ENCODE measurements at places on chromosomes 2 and 18.

GRCh38 chr2:33931164-33931563, 332.1 kb upstream of the FAM98A start:
- DNase-seq, result no peak

GRCh38 chr2:100250645-100251044, 71.7 kb downstream of the LONRF2 start:
- DNase-seq, result no peak

- no peak for DNase-seq
Measured at GRCh38 chr18:56580026-56580425, 58.4 kb downstream of the TXNL1 start.

DNA sequence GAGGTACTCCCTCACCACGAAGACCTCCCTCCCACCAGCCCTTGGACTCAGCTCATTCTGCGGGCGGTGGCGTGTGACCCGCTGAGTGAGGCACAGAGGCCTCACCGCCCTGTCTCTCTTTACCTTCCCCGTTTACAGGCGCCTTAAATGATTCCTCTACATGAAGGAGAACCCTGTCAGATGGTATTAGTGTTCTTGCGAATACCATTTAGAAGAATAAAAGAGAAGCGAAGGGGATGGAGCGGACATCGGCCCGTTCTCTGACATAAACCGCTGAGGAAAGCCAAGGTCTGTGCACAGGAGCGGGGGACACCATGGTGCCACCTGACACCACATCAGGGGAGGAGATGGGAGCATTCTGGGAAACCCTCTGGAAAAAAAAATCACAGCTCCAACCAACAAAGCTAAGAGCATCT, 179.8 kb downstream of the HDAC4 start:
- no peak for DNase-seq

DNA sequence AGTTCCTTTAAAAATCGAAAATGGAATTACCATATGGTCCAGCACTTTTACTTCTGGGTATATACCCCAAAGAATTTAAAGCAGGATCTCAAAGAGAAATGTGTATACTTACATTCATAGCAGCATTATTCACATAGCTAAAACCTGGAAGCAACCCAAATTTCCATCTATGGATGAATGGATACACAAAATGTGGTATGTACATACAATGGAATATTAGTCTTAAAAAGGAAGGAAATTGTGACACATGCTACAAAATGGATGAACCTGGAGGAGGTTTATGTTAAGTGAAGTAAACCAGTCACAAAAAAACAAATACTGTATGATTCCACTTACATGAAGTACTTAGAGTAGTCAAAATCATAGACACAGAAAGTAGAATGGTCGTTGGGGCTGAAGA, 147.9 kb upstream of the LTBP1 start:
- DNase-seq, result no peak

GRCh38 chr2:199784512-199784911, 66.5 kb downstream of the FTCDNL1 start:
- no peak for DNase-seq

DNA sequence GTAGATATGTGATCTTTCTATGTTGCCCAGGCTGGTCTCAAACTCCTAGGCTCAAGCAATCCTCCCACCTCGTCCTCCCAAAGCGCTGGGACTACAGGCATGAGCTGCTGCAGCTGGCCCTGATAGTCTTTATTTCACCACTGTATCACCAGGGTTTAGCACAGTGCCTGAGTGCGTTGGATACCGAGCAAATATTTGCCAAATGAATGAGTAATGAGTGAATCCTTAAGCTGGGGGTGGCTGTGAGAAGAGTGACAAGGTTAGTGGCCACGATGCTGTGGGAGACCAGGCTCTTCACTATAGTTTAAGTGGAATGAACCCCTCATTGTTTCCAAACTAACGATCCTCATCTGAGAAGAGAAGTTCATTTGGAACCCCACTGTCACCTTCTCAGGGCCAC, 60.8 kb upstream of the FAM136A start:
- no peak for DNase-seq

GRCh38 chr18:36650266-36650665, 178.5 kb downstream of the TPGS2 start:
- no peak for DNase-seq

GRCh38 chr2:148614014-148614321, 30.6 kb upstream of the EPC2 start:
- DNase-seq, result no peak

GRCh38 chr2:46988733-46989481, 73.3 kb upstream of the MCFD2 start:
- no peak for DNase-seq

- no peak for DNase-seq
Measured at GRCh38 chr2:161085149-161085548, 75.1 kb upstream of the TANK start.

DNA sequence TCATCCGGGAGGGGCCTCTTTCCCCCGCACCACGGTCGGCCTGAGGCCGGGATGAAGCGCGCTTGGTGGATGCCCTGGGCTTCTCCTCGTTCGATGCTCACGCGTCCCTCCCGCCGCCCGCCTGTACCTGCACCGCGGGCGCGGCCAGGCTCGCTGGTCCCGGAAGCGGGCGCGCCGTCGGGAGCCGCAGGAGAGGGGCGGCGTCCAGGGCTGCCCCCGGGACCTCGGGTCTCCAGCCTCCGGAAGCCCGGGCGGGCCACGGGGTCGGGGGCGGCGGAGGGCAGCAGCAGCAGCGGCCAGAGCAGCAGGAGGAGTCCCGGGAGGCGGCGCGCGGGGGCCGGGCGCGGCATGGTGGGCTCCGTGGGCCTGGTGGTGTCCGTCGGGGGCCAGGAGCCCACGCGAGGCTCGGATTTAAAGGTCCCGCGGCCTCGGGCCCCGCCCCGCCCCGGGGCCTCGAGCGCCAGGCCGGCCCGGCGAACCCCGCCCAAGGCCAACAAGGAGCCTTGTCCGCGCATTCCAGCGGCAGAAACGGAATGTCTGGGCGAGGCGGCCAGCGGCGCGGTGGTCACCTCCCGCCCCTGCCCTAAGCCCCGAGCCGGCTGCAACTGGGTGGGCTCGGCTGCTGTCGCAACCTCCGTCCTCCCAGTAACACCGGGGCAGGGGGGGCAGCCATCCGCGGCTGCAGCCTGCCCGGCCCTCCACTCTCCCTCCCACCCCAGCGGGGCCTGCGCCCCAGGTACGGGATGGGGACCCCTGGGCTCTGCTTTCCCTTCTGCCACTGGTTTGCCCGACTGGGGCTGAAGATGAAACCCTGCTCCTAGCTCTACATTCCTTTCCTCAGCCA, at the start of gene MATN3:
MATN3 (minus strand) TSS at position 387 of the 844 bp plus-strand sequence; CDS start at position 350, 37 bp downstream.
- DNase-seq, result no peak

GRCh38 chr18:35826477-35826876, 146.0 kb upstream of the RMP24 start:
- DNase-seq, result no peak

DNA sequence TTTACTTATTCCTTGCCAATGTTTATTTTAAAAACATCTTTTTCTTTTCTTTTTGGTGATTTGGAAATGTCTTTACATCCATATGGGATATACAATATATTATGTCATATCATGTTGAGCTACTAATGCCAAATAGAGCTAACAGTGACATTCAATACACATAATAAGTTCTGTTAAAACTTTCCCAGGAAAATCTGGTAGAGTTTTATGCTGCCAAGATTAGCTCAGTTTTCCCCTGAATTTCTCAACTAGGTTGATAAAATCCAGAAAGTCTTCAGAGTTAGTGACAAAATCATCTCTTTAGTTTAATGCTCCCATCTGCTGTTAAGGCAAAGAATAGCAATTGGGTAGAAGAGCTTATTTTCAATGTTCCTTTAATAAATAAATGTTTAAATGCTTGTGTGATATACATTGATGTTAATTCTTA, 9.9 kb downstream of the COL3A1 start:
- no peak for DNase-seq

GRCh38 chr2:219830353-219830738, 202.9 kb downstream of the SLC4A3 start:
- DNase-seq, result no peak

DNA sequence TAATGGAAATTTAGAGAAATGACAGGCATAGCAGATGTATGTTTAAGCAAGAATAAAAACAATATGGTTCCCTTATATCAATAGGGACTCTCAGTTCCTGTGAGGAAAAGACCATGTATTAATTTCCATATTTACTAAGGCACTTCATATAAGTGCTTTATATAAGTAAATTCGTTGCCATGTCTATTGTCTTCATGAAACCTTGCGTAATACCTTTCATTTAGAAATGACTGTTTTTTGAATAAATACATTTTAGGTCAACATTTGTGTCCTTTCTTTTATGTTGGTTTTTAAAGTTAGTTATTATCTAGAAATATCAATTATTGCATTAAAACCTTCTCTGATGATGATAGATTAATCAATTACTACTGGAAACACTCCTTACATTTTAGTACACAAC, 83.3 kb downstream of the KCNS3 start:
- DNase-seq, result no peak

DNA sequence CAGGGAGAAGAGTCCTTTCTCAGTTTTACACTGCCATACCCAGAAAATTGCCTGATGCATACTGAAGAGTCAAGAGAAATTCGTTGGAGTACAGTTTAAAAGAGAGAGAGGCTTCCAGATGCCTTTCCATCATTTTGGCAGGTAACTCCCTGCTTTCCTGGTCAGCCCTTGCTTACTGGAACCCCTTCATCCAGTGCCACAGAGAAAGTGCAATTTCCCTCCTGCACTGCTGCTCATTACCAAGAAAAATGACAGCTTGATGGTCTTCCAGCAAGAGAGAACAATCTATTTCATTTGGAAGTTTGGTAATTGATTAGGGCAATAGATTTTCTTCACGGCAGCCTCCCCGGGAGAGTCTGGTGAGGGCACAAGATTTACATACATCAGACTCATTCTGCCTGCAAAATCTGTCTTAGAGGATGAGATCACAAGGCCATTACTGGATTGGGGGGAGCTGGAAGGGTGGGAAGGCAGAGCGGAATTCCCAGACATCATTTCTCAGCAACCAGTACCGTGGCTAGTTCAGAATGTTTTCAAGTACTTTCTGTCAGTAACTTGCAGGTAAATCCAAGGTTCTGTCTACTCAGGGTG, 102.8 kb upstream of the SLC14A2 start:
- no peak for DNase-seq

GRCh38 chr18:31576670-31577069, 15.0 kb upstream of the TTR start:
- DNase-seq, result no peak

DNA sequence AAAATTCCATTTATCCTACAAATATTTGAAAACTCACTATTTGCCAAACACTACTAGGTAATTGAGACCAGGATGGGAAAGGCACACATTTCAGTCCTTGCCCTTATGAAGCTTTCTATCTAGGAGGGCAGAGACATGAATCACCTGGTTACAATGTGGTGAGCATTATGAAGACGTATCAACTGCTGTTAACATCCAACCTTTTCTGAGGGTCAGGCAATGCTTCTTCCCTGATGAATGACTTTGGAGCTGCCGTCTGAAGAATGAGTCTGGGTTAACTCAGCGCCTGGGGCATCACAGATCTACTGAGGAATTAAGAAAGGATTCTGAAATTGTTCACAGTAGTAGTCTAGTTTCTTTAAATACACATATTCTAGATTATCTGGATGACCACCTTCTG, 62.1 kb upstream of the NOSTRIN start:
- no peak for DNase-seq
